Stromal cell of bone marrow (primary cell): ENCODE measurements at places on chromosomes 12 and 14.

- no peak for DNase-seq
These were observed at the start of gene OR11G2 for GRCh38 chr14:20190596-20190995. Gene OR11G2 (plus strand): TSS chr14:20190896. CDS start chr14:20197438, 6,542 bp downstream.

- DNase-seq = no peak
These were observed 54.0 kb downstream of the ADGRD1 start for GRCh38 chr12:131007740-131008117.

- peak; percentile 49 for DNase-seq
These were observed 39.2 kb upstream of the CD163 start for GRCh38 chr12:7542813-7543212.

DNA sequence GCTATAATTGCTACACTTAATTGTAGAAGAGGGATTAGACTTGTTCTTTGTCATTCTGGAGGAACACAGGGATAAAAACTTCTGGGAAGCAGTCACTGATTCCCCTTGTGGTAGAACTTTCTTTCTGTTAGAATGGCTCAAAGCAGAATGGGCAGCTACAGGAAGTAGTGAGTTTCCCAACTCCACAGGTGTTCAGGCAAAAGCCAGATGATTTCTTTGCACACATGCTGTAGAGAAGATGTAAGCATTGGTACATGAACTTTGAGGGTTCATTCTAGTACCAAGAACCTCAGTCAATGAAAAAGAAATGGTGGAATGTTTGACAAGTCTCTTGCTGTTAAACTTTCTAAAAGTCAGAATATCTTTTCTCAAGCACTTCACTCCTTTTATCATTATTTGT, 4.3 kb downstream of the NDUFA9 start:
- DNase-seq = no peak

GRCh38 chr14:77467801-77468200, 9.9 kb downstream of the AHSA1 start:
- no peak for DNase-seq

GRCh38 chr14:64801800-64802199, 77.9 kb downstream of the SPTB start:
- no peak for DNase-seq

- peak; percentile 29 for DNase-seq
These were observed 716 bp downstream of the RIOX1 start for GRCh38 chr14:73491256-73492042.

DNA sequence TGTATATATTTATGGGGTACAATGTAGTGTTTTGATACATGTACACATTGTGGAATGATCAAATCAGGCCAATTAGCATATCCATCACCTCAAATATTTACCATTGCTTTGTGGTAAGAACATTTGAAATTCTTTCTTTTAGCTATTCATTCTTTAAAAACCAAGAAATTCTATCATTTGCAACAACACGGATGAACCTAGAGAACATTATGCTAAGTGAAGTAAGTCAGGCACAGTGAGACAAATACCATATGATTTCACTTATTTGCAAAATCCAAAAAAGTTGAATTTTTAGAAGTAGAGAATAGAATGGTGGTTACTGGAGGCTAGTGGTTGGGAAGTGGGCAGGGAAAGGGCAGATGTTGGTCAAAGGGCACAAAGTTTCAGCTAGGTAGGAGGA, 129.3 kb upstream of the PTPRQ start:
- no peak for DNase-seq

GRCh38 chr12:27460471-27460978, 14.0 kb downstream of the SMCO2 start:
- DNase-seq = no peak

DNA sequence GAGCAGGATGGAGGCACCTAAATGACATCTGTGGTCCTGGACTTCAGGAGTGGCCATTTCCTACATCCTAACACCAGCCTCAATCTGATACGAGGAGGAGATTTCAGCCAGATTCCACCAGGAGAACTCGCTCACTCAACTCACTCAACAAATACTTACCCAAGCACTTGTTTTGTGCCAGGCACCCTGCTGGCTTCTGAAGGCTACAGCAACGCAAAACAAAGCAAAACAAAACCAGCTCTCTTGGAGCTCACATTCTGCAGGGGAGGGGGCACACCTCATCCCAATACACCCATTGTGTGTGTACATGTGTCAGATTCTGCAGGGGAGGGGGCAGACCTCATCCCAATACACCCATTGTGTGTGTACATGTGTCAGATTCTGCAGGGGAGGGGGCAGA, 144.8 kb downstream of the PIWIL1 start:
- no peak for DNase-seq

DNA sequence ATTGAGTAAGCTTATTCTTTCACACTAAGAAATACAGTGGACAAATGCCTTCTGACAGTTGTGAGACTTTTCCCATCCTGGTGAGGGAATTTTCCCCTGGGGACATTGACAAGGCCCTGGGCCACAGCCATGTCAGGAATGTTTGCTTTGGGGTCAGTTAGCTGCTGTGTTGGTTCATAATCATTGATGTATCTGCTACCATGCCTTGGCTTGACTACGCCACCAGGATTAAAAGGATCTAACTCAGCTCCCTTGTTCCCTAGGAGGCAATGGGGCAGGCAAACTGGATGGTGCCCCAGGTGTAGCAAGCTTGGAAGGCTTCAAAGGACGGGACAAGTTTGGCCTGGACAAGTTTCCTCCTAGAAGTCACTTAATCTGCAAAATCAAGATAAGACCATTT, 3.1 kb upstream of the CCDC88C start:
- DNase-seq = no peak

DNA sequence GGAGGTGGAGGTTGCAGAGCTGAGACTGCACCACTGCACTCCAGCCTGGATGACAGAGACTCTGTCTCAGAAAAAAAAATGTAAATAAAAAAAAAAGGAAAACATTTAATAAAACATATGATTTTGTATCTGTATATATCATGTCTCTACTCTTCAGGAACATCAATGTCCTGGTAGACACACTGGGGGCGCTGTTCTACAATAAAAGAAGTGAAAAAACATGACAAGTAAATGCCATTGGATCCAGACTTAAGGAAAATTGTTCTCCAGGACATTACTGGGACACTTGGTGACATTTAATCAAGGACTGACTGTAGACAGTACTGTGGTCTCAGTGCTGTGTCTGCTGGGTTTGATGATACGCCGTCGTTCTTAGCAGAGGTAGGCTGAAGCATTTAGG, 15.5 kb upstream of the KLC1 start:
- no peak for DNase-seq

- no peak for DNase-seq
These were observed 175.6 kb upstream of the FAR2 start for GRCh38 chr12:28973491-28973890.

GRCh38 chr14:104931771-104932675, 7.3 kb downstream of the PLD4 start:
- no peak for DNase-seq

- peak; percentile 68 for DNase-seq
These were observed 150.6 kb downstream of the ADCK1 start for GRCh38 chr14:77950371-77951063.

- no peak for DNase-seq
These were observed 13.1 kb upstream of the LTA4H start for GRCh38 chr12:96048393-96048969.

- DNase-seq = no peak
These were observed 451.7 kb downstream of the NPAS3 start for GRCh38 chr14:33390335-33390734.

DNA sequence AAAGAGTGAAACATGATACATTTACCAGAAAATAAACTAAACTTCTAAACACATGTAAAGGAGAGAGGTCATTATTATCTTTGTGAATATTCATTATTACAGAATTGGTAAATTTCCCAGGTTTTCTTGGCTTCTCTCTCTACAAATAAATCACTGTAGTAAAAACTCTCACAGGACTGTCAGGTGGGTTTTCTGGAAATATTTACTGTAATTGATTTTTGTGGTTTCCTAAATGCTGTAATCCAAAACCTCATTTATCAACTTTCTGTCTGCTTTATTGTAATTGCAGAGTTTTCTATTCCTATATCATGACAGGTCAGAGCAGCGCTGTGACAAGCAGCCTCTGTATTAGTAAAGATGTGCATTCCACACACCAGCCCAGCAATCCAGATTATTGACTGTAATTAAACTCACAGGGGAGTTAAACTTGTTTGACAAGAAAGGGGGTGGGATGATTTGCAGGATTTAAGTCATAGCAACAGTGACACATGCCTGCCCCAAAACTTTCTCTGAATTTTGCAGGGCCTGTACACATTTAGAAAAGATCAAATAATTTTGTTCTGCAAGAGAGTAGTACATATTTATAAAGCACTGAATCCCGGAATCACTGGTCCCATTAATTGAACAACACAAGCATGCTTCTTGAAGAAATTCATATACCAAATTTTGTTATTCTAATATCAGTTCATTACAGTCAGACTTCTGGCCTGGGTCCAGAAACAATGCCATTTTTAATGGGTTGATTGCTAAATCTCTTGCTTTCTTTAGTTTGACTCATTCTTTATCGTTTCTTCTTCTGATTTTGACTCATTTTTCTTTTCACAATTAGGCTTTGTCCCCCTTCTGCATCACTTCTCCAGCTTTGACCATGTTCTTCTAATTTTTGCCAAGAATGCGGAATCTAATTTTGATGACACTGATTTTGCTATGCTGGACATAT, 42.2 kb downstream of the PTPRO start:
- DNase-seq = peak; percentile 54

- DNase-seq = no peak
These were observed 2.1 kb downstream of the SOX5 start for GRCh38 chr12:23947395-23947794.

- no peak for DNase-seq
These were observed 17.4 kb downstream of the LRP6 start for GRCh38 chr12:12249216-12250050.

GRCh38 chr14:93027810-93028723, 87.7 kb downstream of the ITPK1 start:
- DNase-seq = no peak

GRCh38 chr14:58738189-58738836, 100.6 kb downstream of the DACT1 start:
- peak; percentile 74 for DNase-seq

DNA sequence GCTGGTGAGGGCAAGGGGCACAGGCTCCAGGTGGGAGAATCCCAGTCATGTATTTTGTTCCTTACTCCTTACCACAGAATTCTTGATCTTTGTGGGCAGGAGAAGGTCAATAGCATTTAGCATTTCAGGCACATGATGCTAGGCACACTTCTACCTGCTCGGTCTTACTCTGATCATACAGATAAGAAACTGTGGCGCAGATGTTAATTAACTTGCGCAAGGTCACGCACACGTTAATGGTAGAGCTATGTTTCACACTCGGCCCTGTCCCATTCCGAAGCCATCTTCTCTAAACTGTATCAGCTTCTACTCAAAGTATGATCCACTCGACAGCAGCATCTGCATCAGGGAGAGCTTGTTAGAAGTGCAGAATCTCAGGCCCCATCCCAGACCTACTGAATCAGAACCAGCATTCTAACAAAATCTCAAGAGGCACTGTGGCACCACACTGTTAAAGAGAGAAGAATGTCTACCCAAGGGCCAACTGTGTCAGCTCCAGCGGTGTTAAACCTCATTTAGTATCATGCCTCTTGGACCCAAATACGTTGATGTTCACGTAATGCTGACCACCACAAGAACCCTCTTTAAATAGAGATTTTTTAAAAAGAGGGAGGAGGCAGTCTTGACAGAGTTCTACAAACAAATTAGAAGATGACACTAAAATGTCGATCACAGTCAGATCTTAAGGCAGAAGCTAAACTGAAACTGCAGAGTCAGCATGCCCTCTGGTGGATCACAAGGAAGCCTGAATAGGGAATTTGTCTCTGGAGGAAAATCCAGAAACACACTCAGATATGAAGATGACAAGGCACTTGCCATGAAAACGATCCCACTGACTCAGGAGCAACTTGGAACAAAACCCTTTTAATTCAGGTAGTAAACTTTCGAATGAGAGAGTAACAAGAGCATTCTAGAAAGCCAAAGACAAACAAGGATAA, 7.3 kb downstream of the STXBP6 start:
- DNase-seq = peak; percentile 50

DNA sequence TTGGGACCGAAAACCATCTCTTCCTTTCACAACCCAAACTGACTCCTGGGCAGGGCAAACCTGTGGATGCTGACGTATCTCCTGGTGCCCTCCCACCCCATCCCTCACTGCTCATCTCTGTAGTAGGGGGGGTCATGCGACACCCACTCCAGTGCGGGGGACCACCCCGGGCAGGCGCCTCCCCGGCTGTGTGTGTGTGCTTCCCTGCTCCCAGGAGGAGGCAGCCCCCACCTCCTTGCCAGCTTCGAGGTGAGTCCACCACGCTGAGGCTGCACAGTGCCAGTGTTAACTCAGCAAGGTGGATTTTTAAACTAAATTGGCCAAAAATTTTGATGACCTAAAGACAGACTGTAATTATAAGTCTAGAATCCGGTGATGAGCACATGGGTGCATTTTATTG, 46.2 kb upstream of the BEGAIN start:
- DNase-seq = no peak

GRCh38 chr14:103230021-103230420, 104.0 kb upstream of the EIF5 start:
- DNase-seq = no peak

- no peak for DNase-seq
These were observed 8.3 kb downstream of the MAP4K5 start for GRCh38 chr14:50524060-50524459.

DNA sequence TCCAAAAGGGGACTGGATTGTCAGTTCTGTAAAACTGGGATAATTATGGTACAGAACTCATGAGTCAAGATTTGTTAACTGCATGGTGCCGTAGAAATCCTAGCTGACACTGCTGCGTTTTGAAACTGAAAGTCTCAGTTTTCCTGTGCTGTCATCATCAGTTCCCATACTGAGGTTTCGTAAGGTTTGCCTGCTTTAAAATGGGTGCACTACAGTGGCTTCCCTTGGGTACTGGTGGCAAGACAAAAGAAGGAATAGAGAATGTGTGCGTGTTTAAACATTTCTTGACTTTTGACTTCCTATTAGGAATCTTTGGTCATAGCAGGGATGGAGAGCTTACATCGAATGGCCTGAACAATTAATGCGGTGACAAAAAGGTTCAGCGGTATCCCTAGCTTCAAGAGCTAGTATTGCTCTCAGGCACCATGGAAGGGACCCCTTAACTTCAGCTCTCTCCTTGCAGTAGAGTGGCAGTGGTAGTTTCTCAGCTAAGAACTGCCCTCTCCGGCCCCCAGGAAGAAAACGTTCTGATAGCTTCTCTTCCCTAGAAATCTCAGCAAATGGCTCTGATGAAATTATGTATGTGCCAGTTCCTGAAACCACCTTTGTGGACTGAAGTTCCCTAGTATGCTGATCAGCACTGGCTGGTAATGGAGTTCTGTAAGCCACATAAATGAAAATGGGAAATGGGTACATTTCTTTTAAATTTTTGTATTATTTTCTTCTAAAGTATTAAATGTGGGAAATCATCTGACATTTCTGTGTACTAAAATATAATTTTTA, 28.9 kb downstream of the ANO6 start:
- DNase-seq = peak; percentile 71

DNA sequence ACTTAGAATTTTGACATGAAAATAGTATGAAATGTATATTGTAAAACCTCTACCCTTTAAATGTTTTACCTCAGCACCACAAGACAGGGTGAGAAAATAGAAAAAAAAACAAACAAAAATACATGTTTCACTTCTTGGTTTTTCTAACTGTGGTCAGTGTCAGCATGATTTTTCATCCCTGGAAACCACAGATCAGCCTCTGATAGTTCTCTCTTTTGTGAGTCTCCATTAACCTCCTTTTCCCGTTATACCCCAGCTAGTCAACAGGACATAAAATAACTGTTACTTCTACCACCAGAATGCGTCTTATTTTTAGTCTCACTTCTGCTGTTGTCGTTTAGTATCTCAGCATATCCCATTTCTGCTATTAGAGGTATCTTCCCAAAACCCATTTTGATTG, 48.3 kb upstream of the KCNMB4 start:
- DNase-seq = no peak
